ENCODE measurements at places on chromosomes 7 and 10.

DNA sequence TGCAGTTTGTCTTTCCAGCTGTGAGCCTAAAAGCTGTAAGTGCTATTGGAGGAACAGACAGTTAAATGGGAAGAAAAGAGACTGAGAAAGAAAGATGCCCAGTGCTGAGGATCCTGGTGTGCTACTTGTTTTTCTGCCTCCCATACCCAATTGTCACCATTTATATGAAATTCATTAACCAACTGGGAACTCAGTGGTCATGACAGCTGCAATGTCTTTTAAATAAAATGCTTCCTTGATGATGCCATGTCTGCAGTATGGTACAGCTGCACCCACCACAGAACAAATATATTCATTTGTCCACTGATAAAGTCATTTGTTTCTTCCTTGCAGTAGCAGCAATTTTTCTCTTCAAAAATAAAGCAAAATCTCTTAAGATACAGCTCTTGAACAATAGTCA lies 15.6 kb upstream of the RTKN2 start:
- DNase-seq = no peak

DNA sequence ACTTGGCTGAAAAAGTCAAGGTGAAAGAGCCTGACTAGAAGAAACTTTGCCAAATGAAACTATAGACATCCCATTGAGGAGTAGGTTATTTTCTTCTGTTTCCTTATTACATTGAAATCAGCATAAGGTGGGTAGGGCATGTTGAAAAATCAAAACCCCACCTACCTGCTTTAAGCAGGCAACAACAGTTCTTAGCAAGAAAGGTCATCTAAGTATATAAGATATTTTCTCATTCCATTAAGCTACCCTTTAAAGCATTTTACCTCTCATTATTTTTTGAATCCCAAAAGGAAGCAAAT lies 30.8 kb downstream of the ACADSB start:
- no peak for DNase-seq

DNA sequence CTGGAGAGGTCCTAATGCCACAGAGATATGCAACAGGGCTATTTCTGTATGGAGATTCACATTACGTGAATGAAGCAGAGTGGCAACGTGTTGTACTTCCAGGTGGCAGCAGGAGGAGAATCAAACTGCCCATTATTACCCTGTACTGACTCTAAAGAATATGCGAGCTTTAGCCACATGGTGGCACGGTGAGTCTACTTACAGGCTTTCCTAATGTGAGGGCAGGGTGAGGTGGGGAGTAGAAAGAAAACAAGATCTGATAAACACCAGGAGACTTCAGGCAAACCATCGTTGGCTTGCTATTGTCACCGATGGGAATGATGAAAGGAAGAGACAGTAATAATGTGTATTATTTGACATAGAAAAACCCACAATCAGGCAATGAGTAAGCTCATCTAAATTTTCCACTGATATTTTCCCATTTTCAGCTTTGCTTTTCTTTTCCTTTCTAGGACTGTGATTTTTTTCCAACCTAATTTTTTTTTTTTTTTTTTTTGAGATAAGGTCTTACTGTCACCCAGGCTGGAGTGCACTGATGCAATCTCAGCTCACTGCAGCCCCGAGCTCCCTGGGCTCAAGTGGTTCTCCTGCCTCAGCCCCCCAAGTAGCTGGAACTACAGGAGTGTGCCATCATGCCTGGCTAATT lies 164.3 kb downstream of the BTAF1 start:
- DNase-seq = peak; percentile 75

DNA sequence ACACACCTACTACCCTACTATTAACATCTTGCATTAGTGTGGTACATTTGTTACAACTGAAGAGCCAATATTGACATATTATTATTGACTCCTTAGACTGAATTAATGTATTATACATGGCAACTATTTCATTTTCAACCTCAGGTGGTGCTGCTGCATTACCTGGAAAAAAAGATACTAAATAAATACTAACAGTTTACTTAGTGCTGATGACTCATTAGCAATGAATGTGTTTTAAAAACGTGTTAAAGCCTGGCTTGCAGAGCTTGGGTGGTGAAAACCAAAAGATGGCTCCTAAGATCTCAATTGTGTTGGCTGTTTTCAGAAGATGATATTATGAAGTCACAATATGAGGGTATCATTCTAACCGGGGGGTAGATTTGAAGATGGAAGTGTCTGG lies 34.8 kb downstream of the CFAP43 start:
- no peak for DNase-seq

DNA sequence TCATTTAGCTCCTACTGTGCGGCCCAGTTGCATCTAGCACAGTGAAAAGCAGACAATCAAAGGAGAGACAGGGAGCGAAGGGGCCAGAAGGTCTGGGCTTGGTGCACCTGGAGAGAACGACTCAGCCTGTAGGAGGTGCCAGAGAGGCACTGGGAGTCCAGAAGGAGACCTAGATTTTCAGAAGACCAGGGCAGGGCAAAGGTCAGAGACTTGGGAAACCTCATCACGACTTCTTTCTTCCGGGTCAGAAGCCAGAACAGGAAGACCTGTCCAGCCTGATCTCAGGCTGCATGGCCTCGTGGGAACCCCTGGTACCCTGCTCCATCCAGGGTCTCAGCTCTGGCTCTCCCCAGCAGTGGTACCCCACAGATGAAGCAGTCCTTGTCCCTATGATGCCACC lies 5.2 kb downstream of the AGAP3 start:
- DNase-seq = no peak

- no peak for DNase-seq
Measured at GRCh38 chr10:30433306-30433729, 666 bp upstream of the MAP3K8 start.

- DNase-seq = no peak
Measured at GRCh38 chr10:72564596-72564995, 61.3 kb downstream of the MICU1 start.

- DNase-seq = peak; percentile 6
Measured at GRCh38 chr7:157444011-157444842, 107.4 kb downstream of the DNAJB6 start.

DNA sequence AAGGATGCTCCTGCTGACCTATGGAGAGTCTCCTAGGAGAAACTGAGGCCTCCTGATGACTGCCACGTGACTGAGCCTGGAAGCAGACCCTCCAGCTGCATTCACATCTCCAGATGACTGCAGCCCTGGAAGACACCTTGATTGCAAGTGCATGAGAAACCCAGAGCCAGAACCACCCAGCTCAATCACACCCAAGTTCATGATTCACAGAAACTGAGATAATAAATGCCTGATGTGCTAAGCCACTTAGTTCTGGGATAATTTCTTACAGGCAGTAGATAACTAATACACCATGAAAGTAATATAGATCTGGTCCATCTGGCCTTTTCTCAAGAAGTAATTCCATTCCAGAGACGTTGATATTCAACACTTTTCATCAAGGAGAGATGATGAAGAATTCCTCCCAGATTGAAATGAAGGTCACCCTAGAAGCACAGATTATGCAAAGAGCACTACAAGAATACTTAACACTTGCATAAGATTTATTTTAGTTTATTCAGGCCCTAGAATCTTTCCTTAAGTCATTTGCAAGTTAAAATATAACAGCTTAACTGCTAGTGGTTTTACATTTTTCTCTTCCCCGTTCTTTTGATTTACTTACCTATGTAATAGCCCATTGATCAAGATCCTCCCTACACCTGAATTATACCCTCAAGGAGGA lies 208.2 kb upstream of the INHBA start:
- no peak for DNase-seq

DNA sequence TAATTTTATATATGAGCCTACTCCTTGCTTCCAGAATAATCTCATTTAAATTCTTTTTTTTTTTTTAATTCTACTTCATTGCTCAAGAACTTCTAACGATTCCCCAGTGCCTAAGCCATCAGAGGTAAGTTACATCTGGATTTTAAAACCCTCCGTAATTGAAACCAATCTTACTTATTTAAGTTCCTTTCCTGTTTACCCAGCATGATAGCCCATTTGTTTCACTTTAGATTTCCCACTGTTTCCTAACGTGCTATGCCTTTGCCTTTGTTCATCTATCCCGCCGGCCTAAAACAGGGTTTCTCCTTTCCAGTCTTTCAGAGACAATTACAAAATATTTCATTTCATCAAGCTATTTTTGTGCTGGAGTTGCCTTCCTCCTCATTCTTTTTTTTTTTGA lies 75.8 kb upstream of the ETV1 start:
- DNase-seq = no peak

- DNase-seq = no peak
Measured at GRCh38 chr7:119724041-119724792, 548.8 kb upstream of the KCND2 start.

DNA sequence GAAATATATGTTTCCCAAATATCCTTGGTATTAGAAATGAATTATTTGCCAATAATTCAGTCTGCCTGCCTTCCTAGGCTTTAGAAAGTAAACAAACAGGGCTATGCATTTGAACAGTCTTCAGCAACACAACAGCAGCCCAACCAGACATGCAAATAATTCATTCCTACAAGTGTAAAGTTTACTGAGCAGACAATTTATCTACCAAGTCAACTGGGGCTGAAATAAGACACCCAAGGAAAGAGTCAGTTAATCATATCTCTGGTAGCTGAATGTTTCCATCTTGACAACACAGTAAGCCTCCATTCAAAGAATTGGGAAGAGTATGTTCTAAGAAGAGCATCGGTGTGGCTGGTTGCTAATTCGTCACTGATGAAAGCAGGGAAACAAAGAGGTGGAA lies 38.4 kb downstream of the AIFM2 start:
- DNase-seq = no peak

- DNase-seq = no peak
Measured at GRCh38 chr7:40680657-40681056, 545.9 kb downstream of the SUGCT start.

- no peak for DNase-seq
Measured at GRCh38 chr10:113133497-113134115, 183.6 kb downstream of the TCF7L2 start.

DNA sequence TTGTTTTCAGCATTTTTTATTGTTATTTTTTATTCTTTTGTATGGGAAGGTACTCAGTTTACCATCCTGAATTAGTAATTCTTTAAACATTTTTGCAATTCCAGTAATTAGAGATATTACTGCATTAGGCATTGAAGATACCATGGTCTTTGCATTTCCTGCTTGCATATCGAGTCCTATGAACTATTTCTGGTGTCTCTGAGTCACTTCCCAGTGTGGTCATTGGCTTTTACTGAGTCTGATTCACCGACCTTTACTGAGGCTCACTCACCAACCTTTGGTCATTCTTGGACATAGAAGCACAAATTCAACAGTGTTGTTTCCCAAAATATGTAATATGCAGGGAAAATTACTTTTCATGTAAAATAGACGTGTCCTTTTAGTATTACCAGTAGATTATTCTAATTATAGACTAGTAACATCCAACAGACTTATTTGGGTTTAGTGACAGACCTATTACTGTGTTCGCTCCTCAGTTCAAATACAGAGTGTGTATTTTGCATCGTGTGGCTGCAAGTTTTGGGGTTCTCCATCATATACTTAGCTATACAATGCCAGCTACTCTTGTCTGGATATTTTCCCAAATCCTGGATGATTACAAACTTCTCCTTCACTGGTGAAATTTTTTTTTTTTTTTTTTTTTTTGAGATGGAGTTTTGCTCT lies 180.7 kb upstream of the PRSS1 start:
- no peak for DNase-seq

DNA sequence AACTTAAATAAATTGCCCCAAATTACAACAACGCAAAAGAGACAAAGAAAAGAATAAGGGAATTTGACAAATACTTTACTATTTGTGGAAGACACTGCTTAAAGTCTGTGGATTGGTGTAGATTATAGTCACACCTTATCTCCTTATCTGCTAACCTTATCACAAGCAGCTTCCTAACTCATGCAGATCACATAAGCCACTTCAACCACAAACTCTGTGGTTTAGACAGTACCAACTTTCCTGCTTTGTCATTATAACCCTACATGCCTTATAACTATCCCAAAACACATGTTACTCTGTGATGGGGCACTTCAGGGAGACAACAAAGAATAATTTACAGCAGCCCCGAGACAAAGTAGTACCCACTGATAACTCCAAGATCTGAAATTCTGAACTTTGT lies 41.5 kb upstream of the PPP3CB start:
- DNase-seq = no peak

Data from head of caudate nucleus (tissue), 42 donors.